Right renal pelvis (tissue), 4 donors: ENCODE measurements at places on chromosomes 3 and 15. TPM values are rescaled to one million over a fixed set of nuclear protein-coding genes. Genes with fewer than 3 reads are reported as not detected.

The ALPK3 gene
- polyA plus RNA-seq, result 16.9 TPM

The IL17RD gene
- polyA plus RNA-seq, result 54.7 TPM

The CYFIP1 gene
- polyA plus RNA-seq, result 92.0 TPM

The PLA2G4E gene
- polyA plus RNA-seq, result 0.03 TPM

The ABI3BP gene
- polyA plus RNA-seq, result 38.1 TPM

The PTH1R gene
- polyA plus RNA-seq, result 157 TPM

The SCN11A gene
- 0.97 TPM for polyA plus RNA-seq

The ANKRD34C gene
- polyA plus RNA-seq, result 0.09 TPM

The DGKG gene
- polyA plus RNA-seq, result 0.51 TPM

The PLA2G4D gene
- 0.09 TPM for polyA plus RNA-seq

The DUOXA2 gene
- polyA plus RNA-seq, result not detected

The CDHR4 gene
- not detected for polyA plus RNA-seq

DNA sequence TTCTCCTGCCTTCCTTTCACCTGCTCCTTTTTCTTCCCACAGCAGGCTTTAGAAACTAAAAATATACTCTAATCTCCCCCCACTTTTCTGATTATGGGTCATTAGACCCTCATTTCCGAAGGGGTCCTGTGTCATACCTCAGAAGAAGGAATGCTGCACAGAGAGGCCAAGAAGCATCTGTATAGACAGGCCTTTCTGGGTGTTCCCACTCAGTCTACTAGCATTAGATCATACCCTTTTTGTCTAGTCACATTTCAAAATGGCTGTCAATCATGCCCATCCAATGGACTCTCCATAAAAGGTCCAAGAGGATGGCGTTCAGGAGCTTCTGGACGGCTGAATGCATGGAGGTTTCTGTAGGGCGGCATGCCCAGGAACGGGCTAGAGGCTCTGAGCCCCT lies 192.2 kb downstream of the SUCLG2 start:
- no peak for DNase-seq

GRCh38 chr3:116348216-116348615 lies 97.1 kb downstream of the LSAMP start:
- no peak for DNase-seq

DNA sequence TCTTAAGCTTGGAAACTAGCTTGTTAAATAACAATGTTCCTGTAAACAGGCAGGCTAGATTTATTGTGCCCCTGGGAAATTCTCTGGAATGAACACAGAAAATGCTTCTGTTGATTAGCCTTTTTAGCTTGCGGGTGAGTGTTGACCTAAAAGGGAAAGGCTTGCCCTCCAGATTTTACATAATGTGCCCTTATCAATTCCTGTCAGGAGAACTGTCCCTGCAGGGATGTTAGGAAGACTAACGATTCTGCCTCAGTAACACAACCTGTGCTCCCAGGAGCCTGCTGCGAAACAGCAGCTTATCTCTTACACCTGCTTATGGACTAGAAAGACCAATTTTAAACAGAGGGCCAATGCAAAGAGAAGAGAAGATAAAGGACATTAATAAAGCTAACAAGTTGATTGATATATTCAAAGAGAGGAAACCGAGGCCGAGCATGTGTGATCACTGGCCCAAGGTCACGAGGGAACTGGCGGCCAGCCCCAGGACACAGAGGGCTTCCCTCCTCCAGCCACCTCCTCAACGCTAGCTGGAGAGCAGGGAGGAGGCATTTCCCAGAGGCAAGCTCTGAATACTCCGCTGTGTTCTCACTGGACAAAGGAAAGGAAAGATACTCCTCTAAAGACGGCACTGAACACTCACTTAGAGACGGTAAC lies 48.4 kb upstream of the TJP1 start:
- DNase-seq, result no peak

- no peak for DNase-seq
Measured at GRCh38 chr3:121718205-121718846, 31.2 kb downstream of the GOLGB1 start.

GRCh38 chr3:154144825-154145465 lies 23.8 kb downstream of the ARHGEF26 start:
- no peak for DNase-seq

GRCh38 chr3:66428733-66429132 lies 72.1 kb downstream of the LRIG1 start:
- DNase-seq, result no peak

DNA sequence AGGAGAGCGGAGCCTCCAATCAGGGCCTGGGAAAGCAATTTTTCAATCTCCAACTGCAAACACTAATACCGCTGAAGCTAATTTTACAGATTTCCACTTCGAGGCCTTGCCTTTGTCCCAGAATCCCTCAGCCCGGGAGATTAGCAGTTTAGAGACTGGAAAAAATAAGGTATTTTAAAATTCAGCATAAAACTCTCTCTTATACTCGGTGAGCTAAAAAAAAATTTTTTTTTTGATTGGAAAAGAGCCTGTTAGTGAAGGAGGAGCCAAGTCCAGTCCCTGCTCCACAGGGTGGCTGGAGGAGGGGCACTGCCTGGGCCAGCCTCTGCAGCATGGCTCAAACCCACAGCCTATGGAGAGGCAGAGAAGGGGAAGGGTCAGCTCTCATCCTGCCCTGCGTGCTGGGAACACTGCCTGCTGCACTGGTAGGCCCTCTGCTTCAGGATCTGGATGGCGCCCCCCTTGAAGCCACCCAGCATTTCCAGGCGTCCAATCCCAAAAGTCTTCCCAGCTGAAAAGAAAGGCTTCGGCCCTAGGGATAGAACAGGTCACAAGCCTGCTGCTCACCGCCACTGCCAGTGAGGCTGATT lies 48.9 kb downstream of the CACNA2D2 start:
- no peak for DNase-seq

- no peak for DNase-seq
Measured at GRCh38 chr3:159850481-159850880, 138.2 kb upstream of the IL12A start.

DNA sequence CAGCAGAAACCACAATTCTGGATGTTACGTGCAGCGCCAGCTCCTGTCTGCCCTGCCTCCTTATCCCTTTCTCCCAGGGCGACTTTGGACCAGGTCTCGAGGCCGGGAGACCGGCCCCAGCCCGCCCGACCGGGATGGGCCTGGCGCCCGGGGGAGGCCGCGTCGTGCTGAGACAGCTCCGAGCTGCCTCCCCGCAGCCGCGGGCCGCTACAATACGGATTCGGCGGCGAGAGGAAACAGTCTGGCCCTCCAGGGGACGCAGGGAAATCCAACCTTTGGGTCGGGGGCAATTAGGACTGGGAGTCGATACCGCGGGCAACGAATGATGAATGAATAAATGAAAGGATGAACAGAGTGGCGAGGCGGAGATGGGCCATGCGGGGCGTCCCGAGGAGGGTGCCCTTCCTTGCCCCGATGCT lies 537 bp downstream of the GRAMD2A start:
- DNase-seq, result no peak

- DNase-seq, result peak; percentile 18
Measured at GRCh38 chr3:191236646-191237045, 37.6 kb downstream of the OSTN start.

GRCh38 chr3:146308682-146309081 lies 57.8 kb upstream of the PLSCR4 start:
- no peak for DNase-seq

DNA sequence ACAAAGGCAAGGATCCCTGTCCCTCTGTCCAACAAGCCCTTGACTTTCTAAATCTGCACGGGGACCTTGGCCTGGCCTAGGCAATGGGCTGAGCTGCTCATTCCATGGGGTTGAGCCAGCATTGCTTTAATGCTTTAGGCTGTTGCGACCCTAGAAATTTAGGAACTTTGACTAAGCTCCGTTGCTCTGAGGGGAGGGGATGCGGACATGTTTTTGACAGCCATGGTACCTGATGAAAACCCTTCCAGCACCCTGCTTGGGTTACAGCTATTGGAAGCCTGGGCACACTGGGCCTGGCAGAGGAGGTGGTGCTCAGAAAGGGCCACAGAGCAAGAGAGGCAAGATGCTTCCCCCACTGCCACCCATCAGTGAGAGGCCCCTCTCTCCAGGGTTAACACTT lies 37.1 kb downstream of the SYNM start:
- no peak for DNase-seq

- DNase-seq, result no peak
Measured at GRCh38 chr3:179147514-179147872, 664 bp upstream of the PIK3CA start.

DNA sequence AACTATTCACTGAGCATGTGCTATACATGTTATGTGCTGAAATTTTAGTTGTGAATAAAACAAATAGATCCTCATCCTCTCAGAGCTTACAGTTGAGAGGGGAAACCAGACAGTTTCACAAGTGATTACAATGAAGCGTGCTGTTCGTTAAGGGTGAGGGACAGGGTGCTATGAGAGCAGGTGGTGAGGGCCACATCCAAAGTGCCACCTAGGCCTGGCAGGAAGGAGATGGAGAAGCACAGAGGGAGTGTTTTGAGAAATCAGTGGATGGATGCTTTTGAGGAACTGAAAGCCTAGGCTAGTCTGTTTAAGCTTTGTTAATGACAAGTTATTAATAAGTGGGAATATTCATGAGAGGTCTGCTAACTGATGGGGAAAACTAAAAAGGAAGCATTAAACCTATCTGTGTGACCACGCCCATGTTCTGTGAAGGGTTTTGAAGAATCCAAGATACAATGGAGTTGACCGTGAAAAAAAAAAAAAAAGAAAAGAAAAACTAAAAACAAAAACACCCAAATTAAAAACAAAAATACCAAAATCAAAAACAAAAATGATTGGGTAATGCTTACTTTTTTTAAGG lies 7.3 kb downstream of the MCTP2 start:
- no peak for DNase-seq

DNA sequence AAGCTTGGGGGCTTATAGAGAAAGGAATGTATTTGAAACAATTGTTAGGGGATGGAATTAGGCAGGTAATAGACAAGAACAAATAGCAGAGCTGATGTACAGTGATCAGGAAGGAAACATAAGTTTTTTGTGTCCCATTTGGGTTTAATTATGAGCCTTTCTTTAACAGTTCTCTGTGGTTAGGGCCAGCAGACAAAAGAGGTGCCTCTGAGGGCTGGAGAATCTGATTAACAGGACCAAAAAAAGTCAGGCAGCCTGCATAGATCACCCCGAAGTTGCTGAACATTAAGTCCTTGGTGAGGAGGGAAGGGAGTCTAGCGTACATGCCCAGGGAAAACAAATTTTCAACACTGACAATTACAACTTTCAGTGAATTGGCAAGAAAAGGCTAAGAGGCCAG lies 88.6 kb upstream of the SPRED1 start:
- DNase-seq, result no peak

GRCh38 chr3:192091831-192092230 lies 630.9 kb downstream of the PYDC2 start:
- DNase-seq, result no peak

DNA sequence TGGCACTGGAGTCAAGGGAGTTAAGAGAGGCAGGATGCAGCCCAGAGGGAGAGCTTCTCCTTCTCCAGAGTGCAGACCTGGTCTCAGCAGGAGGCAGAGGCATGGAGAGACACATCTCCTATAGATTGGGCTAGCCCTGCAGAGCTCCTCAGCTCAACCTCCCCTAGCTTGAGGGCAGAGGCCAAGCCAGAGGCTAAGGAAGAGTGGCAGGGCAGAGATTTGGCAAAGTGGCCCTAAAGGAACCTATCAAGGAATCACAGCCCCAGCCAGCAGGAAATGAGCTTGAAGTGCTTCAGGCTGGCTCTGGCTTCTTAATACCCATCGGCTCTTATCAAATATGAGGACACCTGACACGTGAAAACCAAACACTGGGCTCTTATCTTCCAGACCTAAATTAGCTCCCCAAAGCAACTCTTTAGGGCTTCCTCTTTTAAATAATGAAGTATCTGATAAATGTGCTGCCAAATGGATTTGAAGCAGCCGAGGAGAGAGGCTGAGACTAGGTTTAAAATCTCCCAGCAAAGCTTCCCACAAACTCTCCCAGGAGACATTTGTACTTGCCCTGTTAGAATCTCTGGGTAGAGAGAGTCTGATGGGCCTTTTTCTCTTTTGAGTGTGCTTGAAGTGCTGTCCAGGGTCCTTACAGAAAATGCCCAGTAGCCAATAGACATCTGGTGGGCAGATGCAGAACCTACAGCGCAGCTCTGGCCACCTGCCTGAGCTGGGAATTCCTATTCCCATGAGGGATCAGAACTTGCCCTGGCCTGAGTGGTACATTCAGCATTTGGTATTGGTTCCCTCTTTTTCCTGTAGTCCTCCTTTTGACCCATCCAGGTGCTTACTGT lies 271.4 kb downstream of the CLSTN2 start:
- DNase-seq, result peak; percentile 34

GRCh38 chr3:178971614-178972013 lies 100.0 kb downstream of the ZMAT3 start:
- DNase-seq, result no peak

DNA sequence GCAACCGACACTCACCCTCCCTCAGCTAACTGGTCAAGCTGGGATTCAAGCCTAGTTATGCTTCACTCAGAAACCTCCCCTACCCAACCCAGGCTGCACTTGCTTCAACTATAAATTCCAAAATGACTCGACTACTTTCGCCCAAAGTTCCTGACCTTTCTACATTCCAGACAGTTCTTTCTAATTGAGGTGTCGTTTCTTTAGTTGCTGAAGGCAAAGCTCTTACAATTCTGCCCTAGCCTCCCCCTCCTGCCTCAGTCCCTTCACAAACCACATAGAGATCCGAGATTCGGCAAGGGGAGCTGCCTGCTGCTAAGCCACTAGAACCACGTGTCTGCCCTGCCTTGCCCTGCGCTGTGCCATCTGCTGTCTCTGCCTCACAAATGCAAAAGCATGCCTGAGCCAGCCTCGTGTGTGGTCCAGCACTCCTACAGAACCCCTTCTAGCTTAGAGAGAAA lies 74.7 kb upstream of the SH3GL3 start:
- no peak for DNase-seq

DNA sequence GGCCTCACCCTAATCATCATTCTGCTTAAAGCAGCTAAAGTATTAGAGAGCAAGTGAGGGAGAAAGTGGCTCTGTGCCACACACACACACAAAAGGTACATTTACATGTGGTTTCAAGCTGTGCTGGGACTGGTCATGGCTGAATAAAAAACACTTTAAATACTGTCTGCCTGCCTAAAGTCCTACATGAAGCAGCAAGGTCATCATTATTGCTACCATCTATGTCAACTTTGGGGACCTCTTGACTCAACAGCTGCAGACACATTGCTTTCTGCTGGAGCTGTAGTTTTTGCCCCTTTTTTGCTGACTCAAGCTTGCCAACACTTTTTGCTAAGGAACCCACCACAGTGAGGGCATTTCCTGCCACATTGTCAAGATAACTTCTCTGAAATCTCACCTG lies 1237.9 kb downstream of the ROBO2 start:
- DNase-seq, result no peak

GRCh38 chr15:70127770-70128413 lies 30.2 kb upstream of the TLE3 start:
- no peak for DNase-seq

GRCh38 chr3:181999314-181999713 lies 287.6 kb downstream of the SOX2 start:
- no peak for DNase-seq

- DNase-seq, result no peak
Measured at GRCh38 chr15:96123028-96123400, 207.5 kb upstream of the NR2F2 start.

DNA sequence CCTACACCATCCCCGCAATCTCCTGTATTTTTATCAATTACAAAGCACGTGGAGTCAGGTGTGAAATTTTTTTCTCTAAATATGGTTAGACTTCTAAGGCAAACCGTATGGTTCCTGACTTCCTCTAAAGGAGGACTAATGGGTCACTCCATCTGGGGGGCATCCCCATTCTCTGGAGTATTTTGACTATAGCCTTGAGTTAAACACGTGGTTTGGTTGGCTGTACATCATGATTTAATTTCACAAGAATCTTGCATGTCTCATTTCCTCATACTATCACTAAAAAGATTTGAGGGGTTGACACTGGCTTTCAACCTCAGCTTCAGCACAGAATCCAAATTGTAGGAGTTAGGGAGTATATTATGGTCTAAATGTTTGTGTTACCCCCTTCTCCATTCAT lies 25.3 kb upstream of the ZNF770 start:
- no peak for DNase-seq
